ENCODE measurements at places on chromosomes 13 and 19.

DNA sequence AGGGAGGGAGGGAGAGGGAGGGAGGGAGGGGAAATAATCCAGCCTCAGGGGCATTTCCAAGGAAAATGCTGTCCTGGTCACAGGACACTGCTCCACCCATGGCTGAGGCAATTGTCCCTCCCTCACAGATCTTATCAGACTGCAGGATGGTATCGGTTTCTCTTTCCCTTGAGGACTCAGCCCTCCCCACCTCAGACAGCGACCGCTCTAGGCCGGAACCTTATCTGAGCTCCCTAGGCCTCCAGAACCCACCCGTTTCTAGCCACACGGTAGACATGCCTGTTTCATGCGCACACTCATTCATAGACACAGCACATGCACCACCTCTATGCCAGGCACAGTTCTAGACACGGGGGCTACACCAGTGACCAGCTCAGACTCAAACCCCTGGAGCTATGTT, 10.0 kb upstream of the IZUMO2 start:
- DNase-seq: no peak

GRCh38 chr13:93872376-93872775, 607.1 kb downstream of the DCT start:
- no peak for DNase-seq

GRCh38 chr13:28316129-28316528, 177.8 kb downstream of the PAN3 start:
- no peak for DNase-seq

- DNase-seq: no peak
Observed at GRCh38 chr19:16365300-16365996, 40.8 kb downstream of the KLF2 start.

DNA sequence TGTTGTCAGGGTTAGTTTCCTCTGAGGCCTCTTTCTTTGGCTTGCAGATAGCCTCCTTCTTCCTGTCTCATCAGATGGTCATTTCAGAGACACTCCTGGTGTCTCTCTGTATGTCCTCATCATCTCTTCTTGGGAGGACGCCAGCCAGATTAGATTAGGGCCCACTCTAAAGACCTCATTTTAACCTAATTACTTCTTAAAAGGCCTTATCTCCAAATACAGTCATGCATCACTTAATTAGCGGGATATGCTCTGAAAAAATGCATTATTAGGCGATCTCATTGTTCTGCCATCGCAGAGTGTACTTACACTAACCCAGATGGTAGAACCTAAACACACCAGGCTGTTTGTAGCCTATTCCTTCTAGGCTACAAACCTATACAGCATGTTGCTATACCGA, 89.0 kb downstream of the CDK8 start:
- DNase-seq: no peak

GRCh38 chr13:31431722-31432137, 232.0 kb downstream of the B3GLCT start:
- DNase-seq: peak; percentile 1

DNA sequence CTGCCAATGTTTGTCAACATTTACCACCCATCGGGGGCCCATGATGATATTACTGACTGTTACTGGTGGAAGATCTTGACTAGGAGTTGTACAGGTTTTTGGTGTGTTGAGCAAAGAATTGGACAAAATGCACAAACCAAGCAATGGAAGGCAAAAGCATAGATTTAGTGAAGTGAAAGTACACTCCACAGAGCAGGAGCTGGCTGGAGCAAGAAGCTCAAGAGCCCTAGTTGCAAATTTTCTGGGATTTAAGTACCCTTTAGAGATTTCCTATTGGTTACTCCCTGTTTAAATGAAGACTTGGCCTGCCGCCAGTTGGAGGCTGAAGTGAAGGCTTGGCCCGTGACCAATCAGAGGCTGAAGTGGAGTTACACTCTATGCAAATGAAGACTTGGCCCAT, 128.6 kb upstream of the KL start:
- no peak for DNase-seq

DNA sequence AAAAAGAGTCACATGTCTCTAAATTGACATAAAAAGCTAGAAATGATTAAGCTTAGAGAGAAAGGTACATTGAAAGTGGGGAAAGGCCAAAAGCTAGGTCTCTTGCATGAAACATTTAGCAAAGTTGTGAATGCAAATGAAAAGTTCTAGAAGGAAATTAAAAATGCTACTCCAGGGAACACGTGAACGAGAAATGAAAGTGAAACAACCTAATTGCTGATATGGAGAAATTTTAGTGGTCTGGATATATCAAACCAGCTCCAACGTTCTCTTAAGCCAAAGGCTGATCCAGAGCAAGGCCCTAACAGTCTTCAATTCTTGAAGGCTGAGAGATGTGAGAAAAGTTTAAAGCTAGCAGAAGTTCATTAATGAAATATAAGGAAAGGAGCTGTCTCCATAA, 419.8 kb downstream of the SLITRK6 start:
- DNase-seq: no peak

GRCh38 chr19:43354305-43354627, 780 bp downstream of the CD177 start:
- DNase-seq: no peak

GRCh38 chr13:113783966-113784644, 25.1 kb downstream of the TMEM255B start:
- no peak for DNase-seq

GRCh38 chr19:41997121-41997850, 3.3 kb upstream of the ATP1A3 start:
- no peak for DNase-seq

GRCh38 chr13:38661010-38661675, 25.7 kb upstream of the FREM2 start:
- no peak for DNase-seq

- DNase-seq: no peak
Observed at GRCh38 chr19:4115050-4115817, 8.7 kb downstream of the MAP2K2 start.

- no peak for DNase-seq
Observed at GRCh38 chr13:48806522-48806921, 152.8 kb downstream of the CYSLTR2 start.

- no peak for DNase-seq
Observed at GRCh38 chr19:7729831-7730285, 2.1 kb downstream of the CLEC4G start.

GRCh38 chr13:39892721-39893685, 237.5 kb downstream of the COG6 start:
- DNase-seq: no peak

- DNase-seq: no peak
Observed at GRCh38 chr19:979318-979741, 4.8 kb upstream of the WDR18 start.

GRCh38 chr19:40768869-40769268, 6.5 kb upstream of the MIA start:
- DNase-seq: no peak

GRCh38 chr13:45437947-45438346, 19.8 kb upstream of the SLC25A30 start:
- DNase-seq: no peak

DNA sequence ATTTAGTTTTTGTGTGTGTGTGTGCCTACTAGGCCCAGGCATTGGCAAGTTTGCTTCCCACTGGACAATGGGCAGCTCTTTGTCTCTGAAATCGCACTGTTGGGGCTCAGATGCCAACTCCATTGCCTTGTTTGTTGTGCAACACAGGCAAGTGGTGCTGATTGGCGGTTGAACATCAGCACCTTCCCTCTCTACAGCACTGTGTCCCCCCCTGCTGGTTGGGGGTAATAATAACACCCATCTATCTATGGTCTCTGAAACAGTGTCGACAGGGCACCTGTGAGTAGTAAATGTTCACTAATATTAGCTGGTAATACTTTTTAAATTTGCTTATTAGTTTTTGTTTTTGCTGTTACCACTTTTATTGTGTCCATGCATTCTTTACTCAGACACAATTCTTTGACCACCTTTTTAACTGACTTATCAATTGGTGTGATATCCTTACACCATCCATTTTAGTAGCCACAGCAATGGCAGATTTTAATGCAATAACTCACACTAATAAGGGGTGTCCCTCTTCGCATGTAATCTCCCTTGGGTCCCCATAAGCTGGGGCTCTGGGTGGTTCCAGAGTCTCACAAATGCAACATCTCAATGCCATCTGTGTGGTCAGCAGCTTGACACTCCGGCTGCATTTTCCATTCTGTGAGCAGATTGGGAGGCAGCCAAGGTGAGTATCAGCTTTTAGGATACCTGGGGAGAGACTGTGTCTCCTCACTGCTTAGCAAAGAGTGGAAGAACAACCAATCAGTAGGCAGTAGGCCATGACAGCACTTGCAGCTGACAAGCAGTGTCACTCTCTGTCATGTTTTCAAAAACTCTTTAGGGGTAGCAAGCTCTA, 47.7 kb upstream of the UQCRFS1 start:
- no peak for DNase-seq

GRCh38 chr13:20715330-20715712, 11.8 kb downstream of the IL17D start:
- DNase-seq: no peak

DNA sequence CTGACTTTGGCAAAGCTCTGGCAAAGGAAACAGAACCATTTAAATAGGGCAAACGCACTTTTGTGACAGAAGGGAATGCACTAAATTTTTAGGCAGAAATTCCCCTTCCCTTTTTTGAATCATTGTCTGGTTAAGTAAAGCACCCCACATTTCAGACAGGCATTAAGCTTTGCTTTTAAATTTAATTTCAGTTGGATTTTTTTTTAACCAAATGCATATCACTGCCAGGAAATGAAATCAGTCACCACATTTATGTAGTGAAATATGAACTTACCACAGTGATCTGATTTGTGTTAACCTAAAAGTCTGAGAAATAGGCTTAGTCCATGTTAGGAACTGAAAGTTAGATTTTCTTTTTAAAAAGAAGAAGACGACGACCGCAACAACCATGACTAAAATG, 10.8 kb downstream of the GPR183 start:
- DNase-seq: no peak

DNA sequence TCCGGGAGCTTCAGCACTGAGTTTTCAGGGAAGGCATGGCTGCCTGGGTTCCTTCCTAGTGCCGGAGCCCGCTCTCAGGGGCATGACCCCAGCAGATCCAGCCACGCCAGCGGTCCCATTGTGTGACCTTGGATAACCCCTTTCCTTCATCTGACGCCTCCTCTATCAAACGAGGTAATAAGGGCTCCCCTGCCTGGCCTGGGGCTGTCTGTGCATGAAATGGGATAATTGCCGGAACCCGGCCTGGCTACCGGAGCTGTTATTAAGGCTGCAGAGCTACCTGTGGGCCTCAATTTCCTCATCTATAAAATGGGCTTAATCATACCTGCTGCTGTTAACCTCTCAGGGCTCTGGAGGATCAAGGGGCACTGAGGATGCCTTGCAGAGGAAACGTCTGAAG, 18.3 kb upstream of the NFIC start:
- DNase-seq: no peak

GRCh38 chr13:31956980-31957644, 74.5 kb upstream of the FRY start:
- DNase-seq: no peak

DNA sequence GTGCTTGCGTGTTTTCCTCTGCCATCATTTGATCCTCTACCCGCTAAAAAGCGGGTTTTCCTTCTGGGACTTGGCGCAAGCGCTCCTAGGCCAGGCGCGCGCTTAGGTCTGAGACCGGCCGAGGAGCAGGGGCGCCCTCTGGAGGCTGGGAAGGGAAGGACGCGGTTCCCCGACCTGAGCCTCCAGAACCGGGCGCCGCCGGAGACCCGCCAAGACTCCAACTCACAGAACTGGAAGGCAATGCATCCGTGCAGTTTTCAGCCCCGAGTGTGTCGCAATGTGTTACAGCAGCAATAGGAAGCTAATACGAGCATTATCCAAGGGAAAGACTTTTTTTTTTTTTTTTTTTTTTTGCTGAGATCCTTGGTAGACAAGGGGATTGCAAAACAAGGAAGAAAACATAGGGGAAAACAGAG, 190.9 kb downstream of the COL4A1 start:
- no peak for DNase-seq

- DNase-seq: no peak
Observed at GRCh38 chr19:12098040-12098439, 33.5 kb downstream of the ZNF844 start.

GRCh38 chr13:31755211-31755610, 15.9 kb downstream of the RXFP2 start:
- no peak for DNase-seq

DNA sequence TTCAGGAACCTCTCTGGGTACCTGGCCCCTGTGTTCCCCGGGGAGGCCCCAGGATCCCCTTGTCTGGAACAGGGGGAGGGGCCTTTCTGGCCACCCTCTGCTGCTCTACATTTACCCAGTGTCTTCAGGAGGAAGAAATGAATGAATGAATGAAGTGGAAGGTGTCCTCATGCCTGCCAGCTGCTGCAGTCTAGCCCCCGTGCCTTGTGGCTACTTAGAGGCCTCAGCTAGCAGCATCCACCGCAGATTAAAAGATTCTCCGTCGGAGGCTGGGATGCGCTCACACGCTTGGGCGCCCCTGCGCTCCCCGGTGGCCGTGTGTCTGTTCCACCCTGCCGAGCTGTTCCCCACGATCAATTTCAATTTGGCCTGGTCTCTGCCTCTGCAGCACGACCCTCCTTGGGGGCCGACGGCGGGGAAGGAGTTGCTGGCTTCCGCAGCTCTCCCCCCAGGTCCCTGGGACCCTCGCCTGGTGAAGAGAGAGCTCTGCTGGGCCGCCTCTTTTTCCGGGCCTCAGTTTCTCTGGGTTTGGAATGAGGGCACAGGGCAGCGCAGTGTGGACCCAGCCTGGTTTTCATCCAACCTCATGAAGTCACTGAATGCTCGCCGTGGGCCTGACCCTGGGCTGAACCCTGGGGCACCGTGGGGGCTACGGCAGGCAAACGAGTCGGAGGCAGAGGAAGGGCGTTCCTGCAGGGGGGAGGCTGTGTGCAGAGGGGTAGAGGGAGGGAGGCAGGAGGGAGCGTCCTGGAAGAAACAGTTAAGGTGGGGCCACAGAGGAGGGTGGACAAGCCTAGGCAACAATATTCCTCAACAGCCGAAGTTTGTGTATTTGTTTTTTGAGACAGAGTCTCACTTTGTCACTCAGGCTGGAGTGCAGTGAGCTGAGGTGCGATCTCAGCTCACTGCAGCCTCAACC, 28.3 kb downstream of the EFNA2 start:
- peak; percentile 16 for DNase-seq

DNA sequence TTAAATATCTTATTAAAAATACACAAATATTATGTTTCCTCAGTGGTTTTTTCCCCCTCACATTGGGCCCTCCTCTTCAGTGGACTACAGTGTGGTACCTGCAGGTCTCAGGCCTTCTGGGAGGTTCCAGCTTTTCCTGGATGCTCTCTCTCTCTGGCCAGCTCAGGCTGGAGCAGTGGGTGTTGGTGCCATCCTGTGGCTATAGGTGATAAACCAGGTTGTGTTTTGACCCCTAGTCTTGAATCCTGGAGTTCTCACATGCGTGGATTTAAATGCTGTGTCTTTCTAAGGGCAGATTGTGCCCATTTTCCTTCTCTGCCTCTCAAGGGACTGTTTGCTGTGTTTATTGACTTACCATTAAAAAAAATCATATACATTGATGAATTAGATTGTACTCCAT, 41.2 kb upstream of the ZNF527 start:
- no peak for DNase-seq

DNA sequence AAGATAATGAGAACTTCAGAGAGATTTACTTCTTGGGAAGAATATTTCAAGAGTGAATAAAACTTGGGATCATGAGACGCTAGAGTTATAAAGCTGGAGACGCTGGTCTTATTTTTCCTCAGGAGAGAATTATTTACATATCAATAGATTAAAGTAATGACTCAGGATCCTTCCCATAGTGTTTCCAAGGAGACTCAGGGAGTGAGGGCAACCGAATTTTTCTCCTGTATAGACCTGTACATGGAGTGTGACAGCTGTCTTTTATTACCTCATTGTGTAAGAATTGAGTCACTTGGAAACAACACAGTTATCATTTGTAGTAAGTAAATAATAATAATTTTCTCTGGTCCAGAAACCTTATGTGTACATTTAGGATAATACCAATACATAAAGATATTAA, 1905.5 kb downstream of the OLFM4 start:
- no peak for DNase-seq

Data from retinal pigment epithelial cell (primary cell).